ENCODE measurements at places on chromosomes 13 and 19. TPM values are rescaled to one million over a fixed set of nuclear protein-coding genes. Genes with fewer than 3 reads are reported as not detected.
A peak's percentile ranks its signal among the peaks of the same experiment; 100 is the strongest.

Gene PSPN
- total RNA-seq: 2.1 TPM

- peak overlapping the region; percentile 0 for H3K4me3 ChIP-seq
- peak overlapping the region; percentile 19 for H3K27ac ChIP-seq
- peaks cover 73% of the 10 kb centered on the region for H3K4me1 ChIP-seq
- H3K36me3 ChIP-seq: no peaks in the 10 kb centered on the region
- H3K27me3 ChIP-seq: no peaks in the 10 kb centered on the region
- DNase-seq: no peak
Observed at GRCh38 chr13:99421271-99421670, 80.0 kb upstream of the TM9SF2 start.

Gene IL17D
- 0.18 TPM for total RNA-seq

- no peak overlapping the region for H3K27ac ChIP-seq
- H3K4me1 ChIP-seq: peaks cover 40% of the 10 kb centered on the region
- H3K27me3 ChIP-seq: no peaks in the 10 kb centered on the region
- H3K4me3 ChIP-seq: no peak overlapping the region
Observed at GRCh38 chr19:6066661-6067646, 43.3 kb downstream of the RFX2 start.

Gene MRI1
- 47.8 TPM for total RNA-seq

Gene TMTC4
- 27.5 TPM for total RNA-seq

DNA sequence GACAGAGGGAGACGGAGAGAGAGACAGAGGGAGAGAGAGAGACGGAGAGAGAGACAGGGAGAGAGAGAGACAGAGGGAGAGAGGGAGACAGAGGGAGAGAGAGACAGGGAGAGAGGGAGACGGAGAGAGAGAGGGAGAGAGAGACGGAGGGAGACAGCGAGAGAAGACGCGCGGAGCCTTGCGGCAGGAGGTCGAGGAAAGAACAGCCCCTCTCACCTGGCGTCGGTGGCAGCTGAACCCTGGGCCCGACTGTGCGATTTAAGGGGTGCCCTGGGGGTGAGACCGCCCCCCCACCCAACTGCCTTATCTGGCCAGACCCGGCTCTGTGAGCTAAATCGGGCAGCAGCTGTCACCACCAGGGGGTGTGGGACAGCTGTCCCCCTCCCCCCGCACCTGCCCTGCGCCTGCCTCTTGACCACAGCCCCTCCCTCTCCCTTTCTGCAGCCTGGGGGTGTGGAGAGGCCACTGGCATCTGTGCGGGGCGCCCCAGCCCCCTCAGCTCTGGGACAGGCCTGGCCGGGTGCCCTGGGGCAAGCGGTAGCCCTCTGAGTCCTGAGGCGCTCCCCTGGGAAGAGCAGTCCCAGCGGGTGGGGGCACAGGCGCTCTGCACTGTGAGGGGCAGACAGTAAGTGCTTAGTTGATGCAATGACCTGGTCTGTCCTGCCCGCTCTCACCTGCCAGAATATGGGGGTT is 10.8 kb downstream of the JOSD2 start:
- no peak overlapping the region for H3K4me3 ChIP-seq
- peaks cover 2% of the 10 kb centered on the region for H3K36me3 ChIP-seq
- no peak overlapping the region for H3K27ac ChIP-seq
- H3K4me1 ChIP-seq: no peaks in the 10 kb centered on the region

GRCh38 chr13:112774829-112775565 is 85.2 kb downstream of the ATP11A start:
- H3K4me1 ChIP-seq: no peaks in the 10 kb centered on the region
- no peak for DNase-seq
- H3K27me3 ChIP-seq: no peaks in the 10 kb centered on the region
- H3K4me3 ChIP-seq: no peak overlapping the region
- H3K27ac ChIP-seq: no peak overlapping the region
- H3K36me3 ChIP-seq: no peaks in the 10 kb centered on the region

Gene HRC
- not detected for total RNA-seq

GRCh38 chr13:98515818-98516465 is 61.0 kb downstream of the STK24 start:
- no peak overlapping the region for H3K4me3 ChIP-seq
- no peak overlapping the region for H3K27ac ChIP-seq
- peaks cover 61% of the 10 kb centered on the region for H3K4me1 ChIP-seq
- H3K27me3 ChIP-seq: no peaks in the 10 kb centered on the region
- DNase-seq: no peak
- H3K36me3 ChIP-seq: peaks cover 47% of the 10 kb centered on the region

- H3K27me3 ChIP-seq: no peaks in the 10 kb centered on the region
- no peaks in the 10 kb centered on the region for H3K36me3 ChIP-seq
- no peak overlapping the region for H3K4me3 ChIP-seq
- H3K4me1 ChIP-seq: no peaks in the 10 kb centered on the region
Observed at GRCh38 chr13:103325672-103326071, 259.5 kb upstream of the SLC10A2 start.

Gene ATP8B3
- total RNA-seq: 20.2 TPM

GRCh38 chr13:79245937-79246577 is 160.0 kb downstream of the RBM26 start:
- H3K36me3 ChIP-seq: no peaks in the 10 kb centered on the region
- H3K4me1 ChIP-seq: no peaks in the 10 kb centered on the region
- no peak for DNase-seq
- H3K4me3 ChIP-seq: no peak overlapping the region
- peaks cover 10% of the 10 kb centered on the region for H3K27me3 ChIP-seq

Gene C5AR2
- total RNA-seq: 0.21 TPM

Gene SYNGR4
- not detected for total RNA-seq

DNA sequence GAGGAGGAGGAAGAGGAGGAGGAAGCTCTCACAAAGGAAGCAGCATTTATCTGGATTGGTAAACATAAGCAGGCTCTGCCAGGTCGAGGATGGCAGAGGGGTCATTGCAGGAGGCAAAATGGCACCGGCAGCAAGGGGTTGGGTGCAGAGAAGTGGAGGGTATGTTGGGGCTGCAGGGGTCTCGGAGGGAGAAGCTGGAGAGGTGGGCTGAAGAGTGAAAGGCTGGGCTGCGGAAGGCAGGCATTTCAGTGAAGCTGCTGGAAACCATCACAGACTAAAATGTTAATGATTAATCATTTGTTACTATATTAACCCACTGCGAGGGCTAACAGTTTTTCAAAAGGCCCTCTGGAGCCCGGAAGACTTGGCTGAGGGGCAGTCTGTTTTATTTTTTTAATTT is 24.6 kb downstream of the TPT1 start:
- no peak for DNase-seq
- H3K36me3 ChIP-seq: no peaks in the 10 kb centered on the region
- no peak overlapping the region for H3K4me3 ChIP-seq

- H3K27ac ChIP-seq: no peak overlapping the region
- no peaks in the 10 kb centered on the region for H3K27me3 ChIP-seq
- no peak for DNase-seq
- peaks cover 7% of the 10 kb centered on the region for H3K4me1 ChIP-seq
Observed at GRCh38 chr19:42168206-42168605, 36.0 kb upstream of the POU2F2 start.

GRCh38 chr13:100517135-100517534 is 71.5 kb downstream of the GGACT start:
- DNase-seq: no peak
- no peaks in the 10 kb centered on the region for H3K36me3 ChIP-seq
- no peak overlapping the region for H3K27ac ChIP-seq
- no peak overlapping the region for H3K4me3 ChIP-seq

DNA sequence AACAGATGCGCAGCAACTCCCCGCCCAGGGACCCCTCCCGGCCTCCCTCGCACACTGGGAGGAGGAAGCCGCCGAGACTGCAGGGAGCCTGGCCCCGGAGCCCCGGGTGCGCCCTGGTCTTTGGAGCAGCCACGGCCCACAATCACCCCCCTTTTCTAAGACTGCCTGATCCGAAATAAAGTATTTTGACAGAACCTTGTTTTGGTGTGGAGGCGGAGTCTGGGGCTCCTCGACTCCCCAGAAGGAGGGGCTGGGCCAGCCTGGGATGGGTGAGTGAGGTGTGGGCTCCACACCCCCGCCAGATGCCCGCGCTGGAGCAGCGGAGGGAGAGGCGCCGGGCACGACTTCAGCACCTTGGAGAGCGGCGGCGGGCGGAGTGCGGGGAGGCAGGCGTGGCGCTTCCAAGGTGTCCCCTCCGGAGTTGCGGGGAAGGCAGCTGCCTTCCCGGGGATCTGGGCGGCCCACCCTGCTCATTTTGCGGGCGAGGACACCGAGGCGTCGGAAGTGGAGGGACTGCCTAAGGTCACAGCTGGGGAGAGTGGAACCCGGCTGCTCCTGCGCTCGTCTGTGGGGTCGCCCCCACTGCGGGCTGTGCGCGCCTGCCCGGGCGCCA is 9.4 kb downstream of the SIRT6 start:
- DNase-seq: peak; percentile 79
- H3K27ac ChIP-seq: no peak overlapping the region
- H3K27me3 ChIP-seq: peaks cover 7% of the 10 kb centered on the region
- no peak overlapping the region for H3K4me3 ChIP-seq

DNA sequence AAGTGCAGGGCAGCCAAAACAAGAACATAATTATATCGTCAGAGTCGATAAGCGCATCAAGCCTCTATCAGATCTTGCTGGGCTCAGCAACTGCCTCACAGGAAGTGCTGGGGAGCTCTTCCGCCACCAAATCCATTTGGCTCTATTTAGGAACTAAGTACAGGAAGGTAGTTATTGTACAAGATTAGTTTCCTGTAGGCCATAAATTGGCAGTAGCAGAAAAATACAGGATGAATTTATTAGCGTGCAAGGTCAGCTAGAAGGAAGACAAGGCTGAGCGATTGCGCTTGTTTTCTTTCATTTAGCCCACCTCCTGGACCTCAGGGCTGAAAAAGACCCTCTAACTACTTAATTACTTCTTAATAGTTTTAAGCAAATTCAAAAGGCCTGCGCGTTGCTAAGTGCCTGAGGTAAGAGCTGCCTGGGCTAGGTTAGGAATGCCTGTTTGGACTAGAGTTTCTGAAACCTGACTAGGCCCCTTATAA is 118.5 kb downstream of the IRS2 start:
- H3K36me3 ChIP-seq: no peaks in the 10 kb centered on the region
- no peak for DNase-seq
- no peak overlapping the region for H3K4me3 ChIP-seq
- no peaks in the 10 kb centered on the region for H3K4me1 ChIP-seq
- no peaks in the 10 kb centered on the region for H3K27me3 ChIP-seq

GRCh38 chr13:95243207-95243606 is 58.0 kb downstream of the ABCC4 start:
- H3K36me3 ChIP-seq: peaks cover 3% of the 10 kb centered on the region
- H3K4me1 ChIP-seq: peaks cover 2% of the 10 kb centered on the region
- H3K27me3 ChIP-seq: no peaks in the 10 kb centered on the region
- no peak overlapping the region for H3K4me3 ChIP-seq
- H3K27ac ChIP-seq: no peak overlapping the region

- peak overlapping the region; percentile 85 for H3K27ac ChIP-seq
- H3K36me3 ChIP-seq: peaks cover 52% of the 10 kb centered on the region
- DNase-seq: no peak
- H3K27me3 ChIP-seq: no peaks in the 10 kb centered on the region
Observed at GRCh38 chr19:57633832-57634131, 814 bp downstream of the ZNF211 start.

Gene GNG7
- total RNA-seq: 0.13 TPM

- peaks cover 20% of the 10 kb centered on the region for H3K4me1 ChIP-seq
- H3K4me3 ChIP-seq: no peak overlapping the region
- no peak for DNase-seq
- H3K36me3 ChIP-seq: peaks cover 6% of the 10 kb centered on the region
- peaks cover 11% of the 10 kb centered on the region for H3K27me3 ChIP-seq
- H3K27ac ChIP-seq: no peak overlapping the region
Observed at GRCh38 chr19:12055784-12056183, 3.0 kb upstream of the ZNF878 start.

Gene EDNRB
- not detected for total RNA-seq

Gene WDFY2
- 11.3 TPM for total RNA-seq

Gene TMEM255B
- total RNA-seq: 1.8 TPM

DNA sequence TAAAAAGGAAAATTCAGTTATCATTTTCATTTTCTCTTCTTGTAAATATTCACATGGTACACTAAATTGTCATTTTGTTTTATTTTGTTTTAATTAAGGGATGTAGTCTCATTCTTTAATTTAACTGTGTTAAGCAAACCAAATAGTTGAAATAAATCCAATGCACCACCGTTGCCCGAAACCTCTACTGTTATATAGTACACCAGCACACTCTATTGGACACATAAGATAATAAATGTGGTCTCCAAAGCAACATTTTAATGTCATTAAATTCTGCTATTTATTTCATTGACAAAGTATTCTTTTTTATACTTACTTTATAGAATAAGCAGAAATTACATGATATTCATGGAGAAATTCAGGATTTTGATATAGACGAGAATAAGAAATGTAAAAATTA is 156.4 kb upstream of the FREM2 start:
- no peak for DNase-seq
- H3K4me3 ChIP-seq: no peak overlapping the region
- H3K36me3 ChIP-seq: no peaks in the 10 kb centered on the region

GRCh38 chr13:75485286-75486062 is 3.5 kb upstream of the TBC1D4 start:
- no peak for DNase-seq
- H3K4me1 ChIP-seq: peaks cover 25% of the 10 kb centered on the region

Gene PNMA8B
- total RNA-seq: 0.05 TPM

DNA sequence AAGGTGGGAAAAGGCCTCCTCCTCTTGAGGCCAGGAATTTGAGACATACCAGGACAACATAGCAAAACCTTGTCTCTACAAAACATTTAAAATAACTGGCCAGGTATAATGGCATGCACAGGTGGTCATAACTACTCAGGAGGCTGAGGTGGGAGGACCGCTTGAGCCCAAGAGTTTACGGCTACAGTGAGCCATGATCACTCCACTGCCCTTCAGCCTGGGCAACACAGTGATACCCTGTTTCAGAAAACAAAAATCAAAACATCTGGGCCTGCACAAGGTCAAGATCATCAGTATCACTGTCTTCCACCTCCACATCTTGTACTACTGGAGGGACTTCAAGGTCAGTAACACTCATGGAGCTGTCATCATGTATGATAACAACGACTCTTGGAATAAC is 742.7 kb upstream of the GPC6 start:
- H3K4me3 ChIP-seq: no peak overlapping the region
- no peaks in the 10 kb centered on the region for H3K4me1 ChIP-seq
- no peak overlapping the region for H3K27ac ChIP-seq
- no peak for DNase-seq
- no peaks in the 10 kb centered on the region for H3K36me3 ChIP-seq
